ENCODE measurements at places on chromosomes 13 and 19. TPM values are rescaled to one million over a fixed set of nuclear protein-coding genes. Genes with fewer than 3 reads are reported as not detected.

GRCh38 chr19:34273121-34273520 is 18.8 kb downstream of the GARRE1 start:
- no peak for DNase-seq

NRTN gene
- 0.47 TPM for total RNA-seq

DNA sequence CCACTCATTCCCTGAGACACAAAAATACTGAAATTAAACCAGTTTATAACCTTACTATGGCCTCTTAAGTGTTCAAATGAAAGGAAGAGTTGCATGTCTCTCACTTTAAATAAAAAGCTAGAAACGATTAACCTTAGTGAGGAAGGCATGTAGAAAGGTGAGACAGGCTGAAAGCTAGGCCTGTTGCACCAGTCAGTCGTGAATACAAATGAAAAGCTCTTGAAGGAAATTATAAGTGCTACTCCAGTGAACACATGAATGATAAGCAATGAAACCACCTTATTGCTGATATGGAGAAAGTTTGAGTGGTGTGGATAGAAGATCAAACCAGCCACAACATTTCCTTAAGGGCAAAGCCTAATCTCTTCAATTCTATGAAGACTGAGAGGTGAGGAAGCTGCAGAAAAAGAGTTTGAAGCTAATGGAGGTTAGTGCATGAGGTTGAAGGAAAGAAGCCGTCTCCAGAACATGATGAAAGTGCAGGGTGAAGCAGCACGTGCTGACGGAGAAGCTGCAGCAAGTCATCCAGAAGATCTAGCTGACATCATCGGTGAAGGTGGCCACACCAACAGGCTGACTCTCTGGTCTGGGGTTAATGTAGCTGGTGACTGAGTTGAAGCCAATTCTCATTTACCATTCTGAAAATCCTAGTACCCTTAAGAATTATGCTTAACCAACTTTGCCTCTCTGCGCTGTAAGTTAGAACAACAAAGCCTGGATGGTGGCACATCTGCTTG is 94.5 kb upstream of the TEX29 start:
- no peak for DNase-seq

- no peak for DNase-seq
Measured at GRCh38 chr19:58054901-58055874, 3.9 kb upstream of the ZNF135 start.

- DNase-seq = no peak
Measured at GRCh38 chr19:7895565-7895964, 7.3 kb downstream of the LRRC8E start.

- DNase-seq = no peak
Measured at GRCh38 chr19:53518121-53518520, 19.8 kb upstream of the ZNF331 start.

OVOL3 gene
- total RNA-seq = not detected

- DNase-seq = peak; percentile 65
Measured at GRCh38 chr19:50556282-50557008, 11.8 kb downstream of the LRRC4B start.

DNA sequence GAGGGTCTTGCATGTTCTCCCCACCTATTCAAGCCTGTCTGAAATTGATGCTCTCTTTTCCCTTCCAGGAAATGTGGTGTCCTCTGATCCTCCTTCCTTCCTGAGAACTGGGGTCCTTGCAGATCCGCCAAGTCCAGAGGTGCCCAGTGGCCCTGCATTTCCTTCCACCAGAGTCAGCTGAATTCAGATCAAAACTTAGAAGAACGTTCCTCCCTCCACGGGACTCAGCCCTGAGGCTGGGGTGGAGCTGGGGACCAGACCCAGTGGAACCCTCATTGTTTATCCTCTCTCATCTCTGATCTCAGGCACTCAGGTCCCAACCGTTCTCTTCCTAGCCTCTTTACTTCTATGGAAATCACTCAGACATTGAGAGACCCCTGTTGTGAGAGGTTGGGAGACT is 477.3 kb downstream of the TSHZ3 start:
- DNase-seq = no peak

Data from activated T-cell treated with anti-CD3 and anti-CD28 coated beads, Interleukin-2, amount 50 U/mL, for 4 hours (primary cell).